ENCODE measurements at places on chromosomes 2 and 18.

DNA sequence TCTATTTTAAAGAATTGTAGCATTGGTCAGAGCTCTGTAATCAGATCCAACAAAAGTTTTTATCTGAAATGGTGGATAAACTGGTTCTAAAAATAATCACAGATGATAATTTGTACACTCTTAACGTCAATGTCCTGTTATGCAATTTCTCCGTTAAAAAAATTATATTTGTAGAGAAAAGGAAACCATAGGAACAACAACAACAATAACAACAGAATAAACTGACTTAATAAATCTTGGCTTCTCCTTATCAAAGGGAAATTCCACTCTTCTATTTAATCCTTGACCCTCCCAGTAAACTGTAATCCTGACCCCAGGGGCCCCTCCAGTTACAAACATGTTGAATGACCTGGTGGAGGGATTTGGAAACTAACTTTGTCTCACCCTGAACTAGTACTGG, 78.6 kb upstream of the ZFP36L2 start:
- no peak for DNase-seq

- no peak for DNase-seq
These were observed 8.9 kb downstream of the AMER3 start for GRCh38 chr2:130764035-130764820.

- no peak for DNase-seq
These were observed 56.9 kb upstream of the WIPF1 start for GRCh38 chr2:174654419-174654941.

GRCh38 chr18:64562651-64563050, 413.8 kb upstream of the LINC00305 start:
- no peak for DNase-seq

GRCh38 chr2:237195396-237196120, 109.9 kb downstream of the COPS8 start:
- no peak for DNase-seq

GRCh38 chr2:191927991-191928390, 81.1 kb upstream of the CAVIN2 start:
- DNase-seq = no peak

DNA sequence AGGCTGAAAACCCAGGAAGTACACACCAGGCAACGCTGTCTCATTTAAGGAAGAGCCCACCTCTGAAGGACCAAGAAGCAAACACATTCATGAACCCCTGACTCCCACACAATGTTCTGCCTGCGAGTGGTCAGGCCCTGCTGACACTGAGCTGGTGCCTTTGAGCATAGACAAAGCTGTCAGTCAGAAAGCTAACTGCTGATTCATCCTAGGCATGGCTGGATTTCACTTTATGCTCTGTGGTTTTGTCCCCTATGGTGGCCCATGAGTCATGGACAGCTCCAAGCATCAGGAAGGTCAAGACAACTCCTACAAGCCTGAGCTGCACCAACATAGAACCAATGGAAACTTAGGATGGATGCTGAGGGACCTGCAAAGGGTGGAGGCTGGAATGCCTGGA, 78.9 kb downstream of the UXS1 start:
- DNase-seq = no peak

DNA sequence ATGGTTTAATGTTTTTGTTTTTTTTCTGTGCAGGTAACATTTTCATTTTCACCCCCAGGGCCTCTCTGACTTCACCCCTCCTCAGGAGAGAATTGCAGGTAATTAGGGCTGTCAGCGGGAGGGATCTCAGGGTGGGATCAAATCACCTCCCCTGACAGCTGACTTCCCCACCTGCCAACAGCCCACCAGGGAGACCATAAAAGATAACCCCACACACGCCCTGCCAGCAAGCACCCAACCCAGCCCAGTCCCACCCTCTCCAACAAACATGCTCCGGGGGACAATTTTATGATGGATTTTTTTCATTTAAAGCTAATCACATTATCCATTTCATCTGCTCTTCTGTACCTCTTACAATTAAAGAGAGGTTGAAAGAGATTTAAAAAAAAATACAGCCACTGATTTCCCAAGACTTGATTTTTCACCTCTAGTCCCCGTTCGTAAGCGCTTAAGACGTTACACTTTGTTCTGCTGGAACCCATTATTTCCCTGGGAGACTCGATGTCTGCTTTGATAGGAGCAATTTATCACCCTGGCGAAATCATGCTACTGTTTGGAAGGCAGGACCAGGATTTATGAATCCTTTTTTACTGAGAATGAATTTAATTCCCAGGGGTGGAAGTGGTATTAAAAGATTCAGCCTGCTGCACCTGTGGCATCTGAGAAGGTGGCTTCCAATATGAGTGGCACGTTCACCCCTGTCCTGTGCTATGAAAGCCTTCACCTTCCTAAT, 232.9 kb upstream of the ID2 start:
- DNase-seq = no peak

DNA sequence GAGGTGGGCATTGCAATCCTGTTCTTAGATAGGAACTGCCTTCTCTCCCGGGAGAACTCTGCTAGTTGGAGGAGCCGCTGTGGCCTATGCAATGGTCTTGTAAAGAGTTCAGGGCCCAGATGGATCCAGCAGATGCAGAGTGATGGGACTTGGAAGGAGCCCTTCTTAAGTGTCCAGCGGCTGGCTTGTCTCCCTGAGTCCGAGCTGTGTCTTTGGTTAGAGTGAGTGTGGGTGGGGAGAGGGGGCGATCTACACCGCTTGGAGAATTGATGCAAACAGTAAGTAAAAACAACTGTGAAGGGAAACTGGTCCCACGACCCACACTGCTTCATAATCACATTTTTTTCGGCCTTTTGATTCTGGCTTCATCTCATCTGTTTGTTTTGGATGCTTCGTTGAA, 89.8 kb upstream of the CYRIA start:
- DNase-seq = no peak

Data from GOT3 (cell line).